Colonic mucosa (tissue), 4 donors: ENCODE measurements at places on chromosomes 4 and X. TPM values are rescaled to one million over a fixed set of nuclear protein-coding genes. Genes with fewer than 3 reads are reported as not detected.

DNA sequence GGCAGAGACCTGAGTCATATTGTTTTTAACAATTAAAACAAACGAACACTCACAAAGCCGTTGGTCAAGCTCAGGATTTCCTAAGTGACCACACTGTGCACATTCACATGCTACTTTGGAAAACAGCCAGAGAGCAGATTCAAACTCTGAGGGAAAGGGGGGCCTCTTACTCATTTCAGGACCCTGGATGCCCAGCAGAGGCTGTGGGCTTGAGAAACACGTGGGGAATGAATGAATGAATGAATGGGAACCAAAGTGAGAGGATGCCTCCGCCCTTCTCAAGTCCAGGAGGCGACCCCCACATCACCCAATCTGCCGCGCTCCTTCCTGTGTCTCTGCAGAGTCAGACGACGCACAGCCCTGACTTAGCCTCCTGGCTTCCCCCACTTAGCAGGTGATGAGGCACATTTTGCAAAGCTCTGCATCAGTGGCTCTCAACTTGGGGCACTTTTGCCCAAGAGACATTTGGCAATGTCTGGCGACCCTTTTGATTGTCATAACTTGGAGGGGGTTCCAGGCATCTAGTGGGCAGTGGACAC lies 76.0 kb downstream of the ABLIM2 start:
- DNase-seq, result no peak

DNA sequence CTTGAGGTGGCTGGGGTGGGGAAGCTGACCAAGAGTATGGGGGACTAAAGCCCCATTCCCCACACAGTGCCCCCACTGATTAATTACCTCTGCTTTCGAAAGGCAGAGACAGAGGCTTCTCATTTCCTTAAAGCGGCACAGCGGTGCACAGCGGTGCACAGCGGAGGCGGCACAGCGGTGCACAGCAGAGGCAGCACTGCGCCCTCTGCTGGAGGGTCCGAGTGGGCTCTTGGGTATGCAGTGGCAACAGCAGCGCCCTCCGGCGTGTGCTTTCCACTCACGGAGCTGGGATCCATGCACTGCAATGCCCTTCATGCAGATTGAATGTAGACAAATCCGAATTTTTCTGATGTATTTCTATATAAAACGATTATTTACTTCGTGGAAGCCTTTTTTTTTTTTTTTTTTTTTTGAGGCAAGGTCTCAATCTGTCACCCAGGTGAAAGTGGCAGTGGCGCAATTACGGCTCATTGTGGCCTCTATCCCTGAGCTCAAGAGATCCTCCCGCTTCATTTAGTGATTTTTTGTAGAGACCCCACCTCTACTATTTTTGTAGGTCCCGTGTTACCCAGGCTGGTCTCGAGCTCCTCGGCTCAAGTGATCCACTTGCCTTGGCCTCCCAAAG lies 19.7 kb upstream of the PRPS2 start:
- peak; percentile 49 for DNase-seq

- no peak for DNase-seq
Measured at GRCh38 chr4:108119199-108119800, 49.4 kb downstream of the LEF1 start.

- no peak for DNase-seq
Measured at GRCh38 chrX:72467135-72467534, 105.5 kb downstream of the HDAC8 start.

- DNase-seq, result no peak
Measured at GRCh38 chr4:23130845-23131244, 438.1 kb downstream of the GBA3 start.

- no peak for DNase-seq
Measured at GRCh38 chr4:151677193-151677592, 83.6 kb downstream of the GATB start.

DNA sequence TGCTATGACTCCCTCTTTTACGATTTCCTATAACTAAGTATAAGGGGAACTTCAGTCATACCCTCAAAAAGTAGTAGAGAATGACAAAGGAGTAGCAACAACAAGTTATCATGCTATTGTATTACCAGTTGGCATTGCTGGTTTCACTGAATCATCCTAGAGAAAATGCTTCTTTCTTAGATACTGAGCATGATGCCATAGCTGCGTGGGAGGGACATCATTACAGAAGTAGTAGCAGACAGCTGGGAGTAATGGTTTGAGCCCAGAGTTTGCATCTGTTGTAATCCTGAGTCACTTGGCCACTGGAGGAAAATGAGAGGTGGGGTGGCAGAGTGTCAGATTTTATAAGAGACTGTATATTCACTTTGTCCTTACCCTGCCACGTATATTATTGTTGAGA lies 38.6 kb downstream of the MTMR1 start:
- no peak for DNase-seq

- no peak for DNase-seq
Measured at GRCh38 chr4:77310931-77311330, 153.9 kb downstream of the CCNG2 start.

DNA sequence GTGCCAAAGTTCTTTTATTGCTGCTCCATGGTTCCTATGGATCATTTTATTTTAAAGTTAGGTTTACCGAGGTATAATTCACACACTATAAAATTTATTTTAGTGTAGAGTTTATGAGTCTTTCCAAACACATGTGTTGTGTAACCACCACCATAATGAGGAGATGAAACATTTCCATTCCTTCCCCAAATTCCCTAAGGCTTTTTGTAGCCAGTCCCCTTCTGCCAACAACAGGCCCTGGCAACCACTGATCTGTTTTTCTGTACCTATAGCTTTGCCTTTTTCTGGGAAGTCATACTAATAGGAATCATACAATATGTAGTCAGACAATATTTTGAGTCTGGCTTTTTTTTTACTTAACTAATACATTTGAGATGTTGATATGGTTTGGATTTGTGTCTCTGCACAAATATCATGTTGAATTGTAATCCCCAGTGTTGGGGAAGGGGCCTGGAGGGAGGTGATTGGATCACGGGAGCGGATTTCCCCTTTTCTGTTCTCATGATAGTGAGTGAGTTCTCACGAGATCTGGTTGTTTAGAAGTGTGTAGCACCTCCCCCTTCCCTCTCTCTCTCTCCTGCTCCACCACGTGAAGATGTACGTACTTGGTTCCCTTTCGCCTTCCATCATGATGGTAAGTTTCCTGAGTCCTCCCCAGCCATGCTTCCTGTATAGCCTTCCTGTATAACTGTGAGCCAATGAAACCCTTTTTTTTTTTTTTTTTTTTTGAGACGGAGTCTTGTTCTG lies 59.6 kb upstream of the DHX15 start:
- peak; percentile 18 for DNase-seq

DNA sequence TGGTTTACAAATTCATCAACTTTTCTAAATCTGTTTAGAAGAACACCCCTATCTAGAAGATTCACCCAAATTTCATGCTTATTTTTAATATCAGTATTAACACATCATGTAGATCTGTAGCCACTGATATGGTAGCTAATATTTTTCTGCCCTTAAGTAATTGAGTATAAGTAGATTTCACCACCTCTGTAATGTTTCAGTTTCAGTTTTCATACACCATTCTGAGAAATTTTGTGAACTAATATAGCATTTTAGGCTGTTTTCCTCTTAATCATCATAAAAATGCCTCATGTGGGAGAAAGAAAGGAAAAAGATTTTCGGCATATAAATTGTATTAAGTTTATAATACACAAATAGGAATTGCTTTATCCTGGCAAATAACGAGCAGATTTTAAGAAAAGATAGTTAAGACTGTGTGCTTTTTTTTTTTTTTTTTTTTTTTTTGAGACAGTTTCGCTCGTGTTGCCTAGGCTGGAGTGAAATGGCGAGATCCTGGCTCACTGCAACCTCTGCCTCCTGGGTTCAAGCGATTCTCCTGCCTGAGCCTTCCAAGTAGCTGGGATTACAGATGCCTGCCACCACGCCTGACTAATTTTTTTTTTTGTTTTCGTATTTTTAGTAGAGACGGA lies 21.4 kb upstream of the RBPJ start:
- no peak for DNase-seq

GRCh38 chr4:120481756-120482155 lies 415.1 kb upstream of the MAD2L1 start:
- no peak for DNase-seq

DNA sequence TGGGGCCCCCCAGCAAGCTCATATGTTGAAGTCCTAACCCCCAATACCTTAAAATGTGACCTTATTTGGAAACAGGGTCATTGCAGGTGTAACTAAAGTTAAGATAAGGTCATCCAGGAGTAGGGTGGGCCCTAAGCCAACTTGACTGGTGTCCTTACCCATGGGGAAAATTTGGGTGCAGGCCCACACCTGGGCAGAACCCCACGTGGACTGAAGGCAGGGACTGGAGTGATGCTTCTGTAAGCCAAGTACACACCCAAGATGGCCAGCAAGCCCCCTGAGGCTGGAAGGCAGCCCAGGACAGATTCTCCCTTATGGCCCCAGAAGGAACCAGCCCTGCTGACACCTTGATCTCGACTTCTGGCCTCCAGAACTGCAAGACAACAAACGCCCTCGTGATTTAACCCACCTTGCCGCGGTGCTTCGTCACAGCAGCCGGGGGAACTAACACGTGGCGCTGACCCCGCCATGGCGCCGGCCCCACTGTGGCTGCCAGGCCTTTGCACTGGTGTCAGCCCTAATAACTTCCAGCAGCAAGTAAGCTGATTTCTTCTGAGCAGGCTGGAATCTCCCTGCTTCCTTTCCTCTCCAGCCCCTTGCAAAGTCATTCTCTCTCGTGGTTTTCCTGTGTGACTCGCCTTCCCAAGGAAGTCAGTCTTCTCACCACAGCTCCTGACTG lies 23.2 kb upstream of the MXD4 start:
- DNase-seq, result no peak

DNA sequence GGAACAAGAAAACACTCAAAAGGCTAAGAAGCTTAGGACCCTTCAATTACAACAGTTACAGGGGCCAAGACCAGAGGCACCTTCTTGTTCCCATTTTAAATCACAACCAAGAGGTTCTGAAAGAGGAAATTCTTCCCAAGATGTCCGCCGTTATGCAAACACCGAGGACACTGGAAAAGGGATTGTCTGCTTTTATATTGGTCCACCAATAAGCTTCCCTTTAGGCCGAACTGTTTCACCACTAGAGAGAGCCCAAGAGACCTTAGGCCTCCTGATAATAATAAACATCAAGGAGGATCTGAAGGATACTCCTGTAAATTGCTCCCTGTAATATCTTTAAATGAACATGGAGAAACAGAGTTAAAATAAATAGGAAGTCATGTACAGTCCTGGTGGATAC lies 92.6 kb upstream of the NLRP2B start:
- DNase-seq, result no peak

DNA sequence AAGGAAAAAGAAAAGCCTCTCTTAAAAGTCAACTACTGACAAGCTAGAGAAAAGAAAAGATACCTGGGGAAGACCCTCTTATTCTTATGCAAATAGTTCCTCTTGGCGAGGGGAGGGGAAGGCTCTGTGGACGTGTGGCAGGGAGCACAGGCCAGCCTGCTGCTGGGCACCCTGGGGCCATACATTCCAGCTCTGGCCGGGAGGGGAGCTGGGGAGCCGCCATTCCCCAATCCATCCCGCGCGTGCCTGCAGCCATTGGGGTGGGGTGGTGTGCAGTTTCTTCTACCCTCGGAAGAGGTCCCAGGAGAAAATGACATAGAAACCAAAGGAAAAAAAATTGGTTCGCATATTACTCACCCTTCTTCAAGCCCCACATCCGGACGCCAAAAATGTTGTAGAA lies 1496.4 kb downstream of the RPA4 start:
- DNase-seq, result no peak

GRCh38 chr4:60913671-60914070 lies 286.5 kb upstream of the ADGRL3 start:
- no peak for DNase-seq

DNA sequence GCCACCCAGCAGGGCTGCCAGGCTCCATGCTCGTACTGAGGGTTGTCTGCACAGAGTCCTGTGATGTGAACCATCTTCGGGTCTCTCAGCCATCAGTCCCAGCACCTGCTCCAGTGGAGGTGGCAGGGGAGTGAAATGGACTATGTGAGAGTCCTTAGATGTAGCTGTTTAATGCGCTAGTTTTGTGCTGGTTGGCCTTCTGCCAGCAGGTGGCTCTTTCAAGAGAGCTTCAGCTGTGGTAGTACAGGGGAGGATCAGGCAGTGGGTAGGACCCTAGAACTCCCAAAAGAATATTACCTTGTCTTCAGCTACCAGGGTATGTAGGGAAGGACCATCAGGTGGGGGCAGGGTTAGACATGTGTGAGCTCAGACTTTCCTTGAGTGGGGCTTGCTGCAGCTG lies 1066.0 kb downstream of the GLUD2 start:
- no peak for DNase-seq

GRCh38 chr4:22398671-22399070 lies 117.2 kb downstream of the ADGRA3 start:
- DNase-seq, result no peak

DNA sequence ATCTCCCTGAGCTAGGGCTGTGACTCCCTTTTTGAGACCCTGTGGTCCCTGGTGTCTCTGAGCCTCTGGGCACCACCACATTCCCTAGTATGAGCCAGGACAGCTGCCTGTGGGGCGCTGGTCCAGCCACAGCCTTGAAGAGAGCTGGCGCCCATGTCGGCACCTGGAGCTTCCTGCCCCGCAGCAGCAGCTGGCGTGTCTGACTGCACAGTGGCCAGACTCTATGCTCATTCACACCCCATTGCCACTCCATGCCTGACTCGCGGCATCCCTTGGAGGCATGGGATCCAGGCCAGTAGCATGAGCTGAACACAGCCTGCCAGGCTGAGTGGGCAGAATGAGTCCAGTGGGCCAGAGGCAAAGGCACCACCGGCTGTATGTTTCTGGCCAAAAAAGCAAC lies 8.3 kb upstream of the SPP1 start:
- DNase-seq, result no peak

DNA sequence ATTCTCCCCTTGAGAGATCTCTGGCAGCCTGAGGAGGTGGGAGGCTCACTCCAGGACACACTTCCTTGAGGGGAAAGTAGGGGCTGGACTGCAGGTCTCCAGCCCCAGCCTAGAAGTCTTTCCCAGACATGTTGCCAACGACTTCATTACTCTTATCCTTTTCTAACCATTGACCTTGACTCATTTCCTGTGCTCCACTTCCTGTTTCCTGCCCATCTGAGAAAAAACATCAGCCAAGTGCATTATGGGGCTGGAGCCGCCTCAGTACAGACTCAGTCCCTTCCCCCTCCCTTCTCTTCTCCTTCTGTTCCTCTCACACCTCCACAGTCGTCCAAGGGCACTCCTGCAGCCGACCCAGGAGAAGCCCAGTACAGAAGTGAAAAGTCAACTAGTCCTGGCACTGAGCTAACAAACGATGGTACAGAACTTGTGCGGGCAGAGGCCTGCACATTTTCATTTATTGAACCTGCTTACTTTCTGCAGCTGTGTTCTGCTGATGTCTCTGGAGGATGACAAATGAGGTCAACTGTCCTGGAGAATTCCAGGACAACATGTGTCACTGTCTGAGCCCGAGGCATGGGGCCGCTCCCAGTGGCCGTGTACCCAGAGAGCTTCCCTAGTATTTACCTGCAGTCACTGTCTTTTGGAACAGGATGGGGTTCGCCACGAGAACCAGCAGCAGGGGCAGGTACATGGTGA lies 20.1 kb downstream of the GPR143 start:
- DNase-seq, result no peak

LRBA gene
- 77.7 TPM for total RNA-seq

H2BW2 gene
- total RNA-seq, result not detected

FTSJ1 gene
- total RNA-seq, result 38.7 TPM

MND1 gene
- 4.8 TPM for total RNA-seq

CCDC160 gene
- not detected for total RNA-seq

IL21 gene
- not detected for total RNA-seq

ASB11 gene
- not detected for total RNA-seq

AVPR2 gene
- 0.24 TPM for total RNA-seq

NUP54 gene
- 35.3 TPM for total RNA-seq

TAF7L gene
- not detected for total RNA-seq

DCAF8L2 gene
- not detected for total RNA-seq

ADGRG4 gene
- 0.03 TPM for total RNA-seq

EDA2R gene
- total RNA-seq, result 0.82 TPM

ARHGAP36 gene
- total RNA-seq, result not detected

GLOD5 gene
- total RNA-seq, result 4.0 TPM

ETNPPL gene
- total RNA-seq, result not detected

DIPK2B gene
- total RNA-seq, result 1.5 TPM
